ENCODE measurements at places on chromosomes 3 and 15.

GRCh38 chr3:126836220-126836860, 132.3 kb downstream of the CHCHD6 start:
- no peak for ATAC-seq

- no peak for ATAC-seq
Observed at GRCh38 chr3:176964661-176965060, 232.6 kb downstream of the TBL1XR1 start.

DNA sequence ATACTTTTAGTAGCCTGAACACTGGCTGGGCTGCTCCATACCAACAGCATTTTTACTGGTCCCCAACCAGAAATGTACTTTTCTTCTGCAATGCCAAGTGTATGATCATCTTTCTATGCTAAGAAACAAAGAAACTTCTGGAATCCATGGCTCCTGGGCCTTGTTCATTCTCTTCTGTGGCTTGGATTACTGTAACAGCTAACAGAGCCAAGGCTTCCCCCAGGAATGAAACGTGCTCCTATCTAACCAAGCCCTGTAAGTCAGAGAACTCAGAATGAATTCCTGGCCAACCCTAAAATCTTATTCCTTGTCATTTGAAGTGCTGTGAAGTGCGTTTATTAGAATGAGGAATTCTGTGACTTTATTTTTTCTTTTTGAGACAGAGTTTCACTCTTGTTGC, 102.9 kb upstream of the RAD18 start:
- no peak for ATAC-seq

DNA sequence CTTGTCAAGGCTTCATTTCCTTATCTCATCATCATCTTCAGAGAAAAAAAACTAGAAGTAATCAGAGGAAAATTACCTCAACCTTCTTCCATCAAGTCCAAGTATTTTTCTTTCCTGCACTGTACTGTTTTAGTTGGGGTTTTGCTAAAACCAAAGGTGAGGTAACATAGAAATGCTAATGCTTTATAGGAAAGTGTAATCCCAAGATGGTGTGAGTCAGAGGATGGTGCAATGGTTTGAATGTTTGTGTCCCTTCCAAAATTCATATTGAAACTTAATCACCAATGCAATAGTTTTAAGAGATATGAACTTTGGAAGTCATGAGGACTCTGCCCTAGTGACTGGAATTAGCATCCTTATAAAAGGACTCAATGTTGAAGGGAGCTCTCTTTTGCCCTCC, 79.5 kb downstream of the KBTBD8 start:
- peak; percentile 81 for ATAC-seq

DNA sequence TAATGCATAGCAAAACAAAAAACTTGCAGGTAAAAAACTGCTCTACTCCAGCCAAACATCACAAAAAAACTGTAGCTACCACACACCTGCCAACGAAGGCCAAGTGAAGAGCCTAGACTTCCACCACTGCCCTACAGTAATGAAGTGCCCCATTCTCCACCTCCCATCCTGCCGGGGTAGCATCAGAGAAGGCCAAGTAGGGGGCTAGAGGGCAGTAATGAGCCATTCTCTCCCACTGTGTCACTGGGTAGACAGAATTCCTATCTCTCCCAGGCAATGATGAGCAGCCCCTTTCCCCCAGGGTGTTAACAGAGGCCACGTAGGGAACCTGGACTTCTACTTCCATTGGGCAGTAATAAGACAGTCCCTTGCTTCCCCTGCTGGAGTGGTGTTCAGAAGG, 9.5 kb downstream of the SEC22C start:
- ATAC-seq, result peak; percentile 55

All from activated T-helper 17 cell treated with anti-CD3 and anti-CD28 coated beads, Interleukin-2, amount 50 U/mL, for 72 hours (primary cell).